ENCODE measurements at places on chromosomes 2 and 18.

- no peak for DNase-seq
These were observed 22.5 kb upstream of the CDKL4 start for GRCh38 chr2:39266139-39266805.

GRCh38 chr2:230925443-230925878 lies 419 bp upstream of the GPR55 start:
- DNase-seq, result no peak

DNA sequence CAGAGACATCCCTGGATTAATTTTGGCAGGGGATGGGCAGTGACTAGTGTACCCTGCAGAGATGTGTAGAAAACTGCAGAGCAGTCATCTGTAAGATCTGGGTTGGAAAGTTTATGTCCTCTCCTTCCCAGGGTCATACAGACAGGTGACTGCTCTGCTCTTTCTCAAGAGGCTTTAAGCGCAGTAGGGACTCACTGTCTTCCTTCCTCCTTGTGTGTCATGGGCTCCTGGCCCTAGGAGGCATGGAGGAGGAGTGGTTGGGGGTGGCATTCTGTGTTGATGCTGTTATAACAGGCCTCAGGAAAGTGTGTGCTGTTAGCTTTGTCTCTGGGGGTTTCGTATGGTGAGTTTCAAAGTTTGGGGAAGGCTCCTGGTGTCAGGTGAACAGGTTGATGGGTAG lies 130.5 kb upstream of the MGAT5 start:
- DNase-seq, result no peak

DNA sequence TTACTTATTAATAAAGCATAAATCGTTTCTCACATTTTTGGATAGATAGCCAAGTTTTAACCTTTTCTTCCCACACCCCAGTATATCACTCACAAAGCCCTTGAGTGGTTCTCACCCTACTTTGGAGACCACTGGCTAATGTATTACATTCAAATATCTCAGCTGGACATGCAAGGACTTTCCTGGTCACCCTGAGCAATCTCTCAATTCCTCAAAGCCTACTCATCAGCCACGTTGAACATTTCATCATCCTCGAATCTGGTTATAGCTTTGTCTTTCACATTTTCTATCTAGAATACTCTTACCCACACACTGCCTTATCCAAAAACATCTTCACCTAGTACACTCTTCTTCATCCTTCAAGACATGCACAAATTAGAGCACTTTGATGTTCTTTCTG lies 71.1 kb upstream of the MAPRE2 start:
- no peak for DNase-seq

DNA sequence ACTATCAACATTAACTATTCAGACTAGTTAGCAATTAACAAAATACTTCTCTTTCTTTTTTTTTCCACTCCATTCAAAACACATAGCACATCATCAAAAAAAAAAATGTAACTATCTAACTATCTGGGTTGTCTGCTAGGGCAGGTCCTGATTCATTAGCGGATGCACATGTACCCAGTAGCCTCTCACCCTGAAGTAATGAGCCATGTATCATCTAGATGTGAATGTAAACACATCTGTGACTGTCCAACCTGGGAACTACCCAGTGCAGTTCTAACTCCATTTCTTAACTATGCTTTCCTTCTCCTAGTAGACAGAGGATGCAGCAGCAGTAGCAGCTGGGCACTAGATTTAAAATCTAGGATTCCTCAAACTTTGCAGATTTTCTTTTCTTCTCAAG lies 183.1 kb upstream of the PIK3C3 start:
- DNase-seq, result no peak

DNA sequence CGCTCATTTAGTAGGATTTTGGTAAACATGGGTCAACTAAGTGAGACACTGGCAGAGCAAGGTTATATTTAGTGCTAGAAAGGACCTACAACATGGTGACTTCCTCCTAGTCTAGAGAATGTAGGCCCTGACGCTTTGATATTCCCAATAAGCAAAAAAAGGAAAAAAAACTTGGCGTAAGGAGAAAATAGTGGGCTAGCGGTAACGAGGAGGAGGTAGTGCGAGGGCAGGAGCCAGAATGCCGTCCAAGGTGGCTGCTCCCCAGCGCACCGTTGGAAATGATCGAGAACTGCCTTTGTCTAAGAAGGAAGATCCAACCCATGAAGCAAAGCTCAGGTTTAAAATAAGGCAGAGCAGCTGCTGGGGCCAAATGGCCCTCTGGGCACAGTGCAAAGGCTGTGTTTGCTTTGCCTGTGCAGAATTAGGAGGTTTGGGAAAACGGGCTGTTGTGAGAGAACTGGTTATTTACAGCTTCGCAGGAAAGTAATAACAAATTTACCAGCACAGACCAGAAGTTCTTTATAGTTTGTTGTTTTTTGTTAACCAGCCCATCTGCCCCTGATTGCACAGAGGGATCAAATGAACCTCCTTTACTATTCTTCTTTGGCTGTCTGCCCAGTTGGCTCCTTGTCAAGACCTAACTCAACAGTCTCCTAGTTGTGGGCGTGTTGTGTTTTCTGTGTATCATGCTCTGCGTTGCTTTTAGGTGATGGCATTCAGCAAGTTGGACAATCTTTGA lies 86.6 kb downstream of the ITGB1BP1 start:
- DNase-seq, result no peak

GRCh38 chr2:236158969-236159777 lies 9.0 kb downstream of the GBX2 start:
- DNase-seq, result no peak

DNA sequence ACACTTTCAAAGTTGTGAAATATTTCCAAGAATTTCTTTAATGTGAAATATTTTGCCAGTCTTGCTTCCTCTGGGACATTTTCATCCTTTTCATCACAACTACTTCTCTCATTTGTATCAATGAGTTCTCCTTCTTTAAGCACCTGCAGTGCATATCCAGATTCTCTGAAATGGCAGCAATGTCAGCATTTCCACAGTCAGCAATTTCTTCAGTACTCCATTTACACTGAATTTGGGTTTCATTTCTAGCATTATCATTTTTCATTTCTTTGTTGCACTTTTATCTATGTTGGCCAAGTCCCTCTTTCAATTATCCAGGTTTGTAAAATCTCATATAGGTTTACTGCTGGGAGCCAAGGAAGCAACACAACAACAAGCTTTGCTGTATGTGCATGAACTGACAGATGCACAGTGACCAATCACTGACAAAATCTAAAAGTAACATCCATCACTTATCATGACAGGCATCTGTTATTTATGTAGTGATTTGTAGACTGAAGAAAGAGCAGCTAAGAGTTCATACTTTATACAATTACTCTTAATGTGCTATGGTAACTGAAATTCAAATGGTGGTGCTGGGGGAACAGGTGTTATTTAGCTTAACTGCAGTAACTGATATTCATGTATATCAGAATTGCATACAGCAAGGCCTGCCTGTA lies 43.9 kb downstream of the SS18 start:
- no peak for DNase-seq

- no peak for DNase-seq
These were observed 22.9 kb upstream of the NCKAP5 start for GRCh38 chr2:133591164-133591563.

GRCh38 chr2:52097071-52097470 lies 1065.1 kb upstream of the NRXN1 start:
- no peak for DNase-seq

DNA sequence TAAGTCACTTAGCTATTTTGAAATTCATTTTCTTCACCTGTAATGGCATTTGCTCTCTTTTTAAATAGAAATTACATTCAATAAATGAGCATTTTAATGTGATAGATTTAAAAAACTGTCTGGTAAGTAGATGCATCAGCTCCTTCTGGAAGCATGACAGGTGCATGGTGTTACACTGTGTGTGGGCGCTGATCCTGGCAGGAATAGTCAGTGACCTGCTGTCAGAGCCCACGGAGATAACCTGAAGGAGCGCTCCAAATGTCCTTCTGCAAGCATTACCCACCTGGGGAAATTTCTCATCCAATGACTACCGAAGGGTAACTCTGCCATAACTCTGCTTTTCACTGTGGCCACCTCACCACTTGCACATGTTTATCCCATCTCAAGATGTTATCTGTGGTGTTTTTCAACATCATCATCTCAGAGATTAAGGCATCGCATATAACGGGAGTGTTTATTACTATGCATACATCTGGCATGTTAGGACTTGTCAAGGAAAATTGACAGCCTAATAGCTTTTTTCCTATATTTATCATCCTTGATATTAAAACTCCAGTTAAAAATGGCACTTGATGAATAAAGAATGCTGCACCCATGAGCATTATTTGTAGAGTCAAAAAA lies 637.3 kb downstream of the ERBB4 start:
- DNase-seq, result no peak

GRCh38 chr2:170984079-170984478 lies 55.0 kb downstream of the GORASP2 start:
- DNase-seq, result no peak

GRCh38 chr2:161651547-161651946 lies 27.3 kb downstream of the SLC4A10 start:
- no peak for DNase-seq

- no peak for DNase-seq
These were observed 51.6 kb downstream of the NEDD4L start for GRCh38 chr18:58095655-58096054.

DNA sequence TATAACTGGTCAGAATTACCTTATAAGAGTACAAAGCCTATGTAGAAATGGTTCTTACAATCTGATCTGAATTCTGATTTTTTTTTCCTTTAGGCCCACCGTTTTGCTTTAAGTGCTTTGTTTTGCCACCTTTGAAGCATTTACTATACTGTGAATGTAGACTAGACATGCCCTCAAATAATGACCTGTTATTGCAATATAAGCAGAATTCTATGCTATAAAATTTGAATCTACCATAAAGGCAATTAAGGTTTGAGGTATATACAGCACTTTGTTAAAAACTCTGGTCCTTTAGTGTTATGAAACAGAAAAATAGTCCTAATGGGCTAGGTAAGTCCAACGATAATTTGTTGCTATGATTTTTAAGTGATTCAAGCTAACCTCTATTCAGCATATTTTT lies 86.6 kb upstream of the NOSTRIN start:
- no peak for DNase-seq

GRCh38 chr2:112834396-112835037 lies 2.1 kb downstream of the IL1B start:
- no peak for DNase-seq

GRCh38 chr2:185793532-185794345 lies 55.1 kb downstream of the FSIP2 start:
- no peak for DNase-seq

GRCh38 chr2:2773692-2774091 lies 442.6 kb upstream of the MYT1L start:
- no peak for DNase-seq

GRCh38 chr2:143903172-143903856 lies 616.6 kb downstream of the ZEB2 start:
- no peak for DNase-seq

DNA sequence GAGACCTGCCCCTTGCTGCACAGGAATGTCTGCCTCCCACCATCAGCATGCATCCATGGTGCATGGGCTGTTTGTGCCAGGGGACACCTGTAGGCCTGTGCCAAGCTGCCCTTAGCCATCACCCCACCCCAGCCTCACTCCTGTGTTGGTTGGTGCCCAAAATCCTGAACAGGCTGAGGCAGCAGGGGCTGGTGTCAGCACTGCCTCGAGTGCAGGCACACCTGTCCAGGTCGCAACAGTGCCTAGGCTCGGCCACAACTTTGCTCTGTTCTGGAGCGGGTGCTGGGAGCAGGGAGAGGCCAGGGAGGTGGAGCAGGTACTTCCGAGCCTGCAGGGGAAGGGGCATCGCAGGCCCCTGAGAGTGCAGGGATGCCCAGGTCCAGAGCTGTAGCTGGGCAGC lies 69.1 kb downstream of the SRBD1 start:
- DNase-seq, result no peak

DNA sequence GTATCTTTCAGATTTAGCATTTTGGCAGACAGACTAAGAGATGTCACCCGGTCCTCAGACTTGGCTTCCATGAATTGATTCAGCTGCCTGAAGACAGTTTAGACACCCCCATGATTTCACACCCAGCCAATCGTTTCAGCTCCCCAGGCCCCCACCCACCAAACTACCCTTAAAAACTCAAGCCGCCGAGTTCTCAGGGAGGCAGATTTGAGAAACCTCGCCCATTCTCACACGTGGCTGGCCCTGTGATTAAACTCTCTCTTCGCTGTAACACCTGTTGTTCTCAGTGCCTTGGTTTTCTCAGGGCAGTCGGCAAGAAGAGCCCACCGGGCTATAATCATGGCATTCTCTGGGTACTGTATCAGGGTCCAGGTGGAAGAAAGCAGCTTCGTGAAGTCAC lies 35.2 kb downstream of the UXS1 start:
- DNase-seq, result no peak

DNA sequence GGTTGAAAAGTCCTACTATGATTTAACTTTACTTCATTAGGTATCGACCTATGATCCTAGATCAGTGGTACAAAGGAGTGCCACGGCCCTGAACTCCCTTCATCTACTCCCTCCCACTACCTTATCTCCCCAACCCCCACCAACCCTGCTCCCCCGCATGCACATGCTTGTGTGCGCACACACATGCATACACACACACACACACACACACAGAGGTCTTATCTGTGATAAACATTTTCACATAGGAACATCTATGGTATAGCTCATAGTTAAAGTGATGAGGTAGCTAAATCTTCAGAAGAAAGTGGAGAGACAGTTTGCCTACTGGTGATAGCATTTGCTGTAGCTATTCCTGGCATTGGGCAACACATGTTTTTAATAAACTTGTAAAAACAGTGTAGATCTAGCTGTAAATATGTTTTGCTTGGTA lies 471.3 kb downstream of the ZEB2 start:
- no peak for DNase-seq

DNA sequence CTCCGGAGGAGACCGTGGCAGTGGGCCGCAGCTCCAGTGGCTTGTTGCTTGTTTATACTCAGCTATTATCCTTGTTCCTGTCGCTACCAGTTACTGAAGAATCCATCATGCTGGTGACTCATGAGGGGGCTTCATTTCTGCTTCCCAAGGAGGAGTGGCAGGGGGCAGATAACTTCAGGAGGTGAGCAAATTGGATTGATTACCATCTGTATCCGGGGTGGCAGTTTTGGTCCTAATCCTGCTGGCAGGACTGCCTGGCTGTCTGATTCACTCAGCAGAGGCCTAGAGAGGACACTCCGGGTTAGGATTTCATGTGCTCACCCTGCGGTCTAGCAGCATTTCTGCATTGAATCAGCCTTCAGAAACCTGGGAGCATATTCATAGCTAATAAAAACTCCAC lies 230.0 kb downstream of the ACTR3 start:
- DNase-seq, result no peak

DNA sequence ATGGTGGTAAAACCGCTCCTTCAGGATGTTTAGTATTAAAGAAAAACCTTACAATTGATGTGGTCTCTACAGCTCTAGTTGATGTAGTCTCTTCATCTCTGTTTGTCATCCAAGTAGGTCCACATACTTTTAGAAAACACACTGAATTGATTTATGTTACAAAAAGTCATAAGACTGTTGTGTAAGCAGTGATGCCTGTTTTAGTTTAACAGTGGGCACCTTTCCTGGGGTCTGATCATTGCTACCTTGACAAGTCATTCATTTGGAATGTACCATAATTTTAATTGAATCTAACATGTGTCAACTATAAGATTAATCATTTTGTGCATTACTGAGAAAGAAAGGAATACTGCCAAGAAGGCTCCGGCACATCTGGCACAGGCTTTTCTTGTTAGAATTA lies 34.3 kb downstream of the GIGYF2 start:
- DNase-seq, result no peak
